Kidney capillary endothelial cell (primary cell): ENCODE measurements at places on chromosomes 7 and 10.

DNA sequence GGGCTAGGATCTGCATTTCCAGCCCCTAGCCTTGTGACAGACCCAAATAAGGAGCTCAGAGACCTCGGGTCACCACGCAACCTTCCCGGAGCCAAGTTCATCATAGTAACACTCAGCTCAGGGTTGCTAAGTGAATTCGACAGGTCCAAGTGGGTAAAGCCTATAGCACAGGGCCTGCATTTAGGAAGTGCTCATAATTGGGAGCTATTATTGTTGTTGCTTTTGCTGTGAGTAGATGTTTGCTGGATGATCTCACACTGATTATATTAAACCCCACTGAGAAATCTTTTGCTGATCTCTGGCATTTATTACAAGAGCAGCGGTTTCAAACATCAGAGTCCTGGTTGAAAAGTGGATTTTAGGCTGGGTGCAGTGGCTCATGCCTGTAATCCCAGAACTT lies 20.3 kb upstream of the SAR1A start:
- no peak for DNase-seq

DNA sequence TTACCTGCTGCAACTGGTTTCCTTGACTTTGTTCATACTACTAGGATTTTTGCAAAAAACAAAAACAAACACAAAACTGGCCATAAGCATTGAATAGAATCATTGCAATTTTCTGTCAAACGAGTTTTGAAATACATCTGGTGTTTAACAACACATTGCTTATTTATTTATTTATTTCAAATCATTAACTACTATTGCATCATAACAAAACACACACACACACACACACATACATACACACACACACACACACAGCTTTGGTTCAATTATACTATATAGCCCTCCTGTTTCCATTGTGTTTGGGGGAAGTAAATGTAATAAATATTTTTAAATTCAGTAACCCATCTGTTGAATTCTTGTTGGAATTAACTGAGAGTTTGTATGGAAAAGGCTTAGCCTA lies 43.8 kb downstream of the NRG3 start:
- no peak for DNase-seq

DNA sequence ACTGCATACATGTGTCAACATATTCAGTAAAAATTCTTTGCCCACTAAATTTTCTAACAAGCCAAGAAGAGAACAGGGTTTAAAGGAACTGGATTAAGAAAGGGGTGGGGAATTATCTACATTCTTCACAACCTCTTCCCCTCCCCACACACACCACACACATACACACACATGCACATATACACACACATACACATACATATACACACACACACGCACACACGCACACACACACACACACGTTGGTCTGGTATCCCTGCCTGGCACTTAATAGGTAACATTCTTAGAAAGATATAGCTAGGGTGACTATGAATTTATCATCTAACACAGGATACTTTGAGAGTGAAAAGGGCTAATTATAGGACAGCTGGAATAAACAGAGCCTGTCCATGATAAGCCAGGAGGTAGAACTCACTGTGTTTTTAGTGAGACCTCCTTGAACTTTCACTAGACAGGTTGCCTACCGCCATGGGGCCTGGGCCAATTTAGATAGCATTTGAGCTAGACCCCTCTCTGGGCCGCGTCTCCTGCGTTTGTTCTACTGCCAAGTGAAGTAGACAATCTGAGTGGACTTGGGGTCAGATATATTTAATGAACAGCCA lies 33.1 kb upstream of the EPC1 start:
- DNase-seq: no peak

GRCh38 chr7:157399086-157399687 lies 62.4 kb downstream of the DNAJB6 start:
- no peak for DNase-seq

GRCh38 chr7:158847451-158847866 lies 8.9 kb upstream of the DYNC2I1 start:
- no peak for DNase-seq

GRCh38 chr10:16483241-16483917 lies 38.3 kb downstream of the C1QL3 start:
- no peak for DNase-seq

DNA sequence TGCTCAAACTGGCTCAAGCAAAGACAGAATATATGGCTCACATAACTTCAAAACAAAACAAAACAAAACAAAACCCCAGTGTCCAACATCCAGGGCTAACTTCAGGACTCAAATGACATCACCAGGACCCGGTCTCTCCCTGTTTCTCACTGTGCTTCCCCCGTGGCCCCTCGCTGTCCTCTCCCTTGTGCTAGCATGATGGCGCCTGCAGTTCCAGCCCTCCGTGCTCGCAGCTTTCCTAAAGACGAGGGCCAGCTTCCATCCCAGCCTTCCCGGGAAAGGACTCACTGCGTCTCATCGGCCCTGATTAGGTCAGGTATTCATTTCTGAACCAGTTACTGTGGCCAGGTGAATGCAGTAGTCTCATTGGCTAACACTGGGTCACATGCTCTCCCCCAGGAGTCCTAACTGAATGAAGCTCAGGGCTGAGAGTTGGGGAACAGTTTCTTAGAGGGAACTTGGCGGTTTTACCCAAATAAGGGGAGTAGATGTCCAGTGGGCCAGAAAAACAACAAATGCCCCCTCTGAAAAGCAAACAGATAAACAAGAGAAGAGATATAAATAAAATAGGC lies 33.0 kb upstream of the CTBP2 start:
- no peak for DNase-seq

DNA sequence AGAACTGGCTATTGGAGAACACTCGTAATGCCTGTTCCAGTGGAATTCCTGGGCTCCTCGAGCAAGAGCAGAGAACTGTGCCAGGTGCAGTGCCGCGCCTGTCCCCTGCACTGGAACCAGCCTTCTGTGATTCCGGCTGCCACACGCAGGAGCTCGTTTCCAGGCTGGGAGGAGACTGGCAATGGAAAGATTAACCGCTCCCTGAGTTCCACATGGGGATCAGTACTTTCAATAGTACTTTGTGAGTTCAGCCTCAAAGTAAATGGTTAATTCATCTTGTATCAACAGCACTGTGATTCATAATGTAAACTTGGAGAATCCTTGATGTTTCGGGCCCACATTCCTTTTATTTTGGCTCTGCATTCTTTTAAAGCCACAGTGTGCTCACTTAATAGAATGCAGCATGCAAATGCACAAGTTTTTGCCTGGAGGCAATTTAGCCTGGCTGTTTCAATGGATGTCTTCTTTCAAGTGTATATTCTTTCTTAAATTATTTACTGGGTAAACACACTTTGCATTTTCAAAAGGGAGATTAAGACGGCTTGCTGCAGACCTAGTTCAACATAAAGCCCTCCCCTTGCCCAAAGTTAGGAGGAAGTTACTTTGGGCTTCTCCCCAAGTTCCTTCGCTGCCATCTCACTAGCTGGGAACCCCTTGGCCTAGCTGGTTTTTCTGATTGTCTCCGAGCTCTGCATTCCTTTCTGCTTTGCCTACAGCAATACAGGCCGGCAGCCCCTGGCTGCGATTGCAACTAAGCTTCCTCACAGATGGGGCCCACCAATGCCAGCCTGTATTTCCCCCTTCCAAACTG lies 138.1 kb upstream of the TCF7L2 start:
- DNase-seq: peak; percentile 3

DNA sequence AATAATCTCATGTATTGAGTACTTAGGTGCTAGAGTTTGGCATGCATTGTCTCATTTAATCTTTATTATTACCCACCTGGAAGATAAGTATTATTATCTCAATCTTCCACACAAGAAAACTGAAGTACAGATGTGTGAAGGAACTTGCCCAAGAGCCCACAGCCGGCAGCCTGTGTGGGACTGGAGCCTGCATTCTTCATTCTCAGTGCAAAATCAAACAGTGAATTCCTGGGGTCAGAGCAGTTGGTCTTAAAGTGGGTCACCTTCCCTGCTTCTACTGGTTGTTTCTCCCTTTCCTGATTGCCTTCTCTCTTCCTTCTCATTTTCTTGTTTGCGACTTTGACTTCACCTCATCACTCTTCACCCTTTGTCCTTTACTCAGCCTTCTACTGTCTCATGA lies 144.7 kb upstream of the LYZL1 start:
- DNase-seq: no peak

GRCh38 chr10:70458329-70459060 lies 17.0 kb upstream of the NODAL start:
- peak; percentile 77 for DNase-seq

DNA sequence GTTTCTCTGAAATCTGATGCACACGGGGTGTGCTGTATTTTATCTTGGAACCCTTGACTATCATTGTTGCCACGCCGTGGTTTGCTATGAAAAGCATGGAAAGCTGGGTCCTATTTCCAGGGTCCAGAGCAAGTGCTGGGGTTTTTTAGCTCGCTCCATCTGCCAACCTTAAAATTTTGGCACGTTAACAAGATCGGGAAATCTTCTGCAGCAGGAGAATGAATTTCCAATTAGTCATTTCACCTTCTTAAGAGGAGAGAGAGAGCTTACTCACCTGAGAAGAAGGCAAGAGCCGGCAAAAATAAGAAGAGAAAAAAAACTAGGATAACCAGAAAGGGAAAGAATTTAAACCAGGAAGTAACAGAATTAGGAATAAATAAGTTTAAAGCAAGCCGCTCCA lies 223.6 kb upstream of the CELF2 start:
- DNase-seq: no peak

DNA sequence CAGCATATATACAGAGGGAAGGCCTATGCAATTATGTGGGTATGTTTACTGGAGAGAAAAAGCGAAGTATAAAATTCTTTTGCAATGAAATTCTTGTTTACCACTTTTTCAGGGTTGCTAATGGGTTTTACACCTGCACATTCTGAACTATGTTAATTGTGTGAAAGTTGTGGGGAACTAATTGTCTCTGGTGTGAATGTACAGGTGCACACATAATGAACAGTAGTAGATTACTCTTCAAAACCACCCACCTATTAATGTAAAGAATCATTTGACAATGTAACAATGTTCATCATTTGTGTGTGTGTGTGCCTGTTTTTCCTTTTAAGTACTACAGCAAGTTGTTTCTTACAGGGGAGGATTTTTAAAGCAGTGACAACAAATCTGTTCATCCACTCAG lies 80.0 kb upstream of the FEZF1 start:
- no peak for DNase-seq

DNA sequence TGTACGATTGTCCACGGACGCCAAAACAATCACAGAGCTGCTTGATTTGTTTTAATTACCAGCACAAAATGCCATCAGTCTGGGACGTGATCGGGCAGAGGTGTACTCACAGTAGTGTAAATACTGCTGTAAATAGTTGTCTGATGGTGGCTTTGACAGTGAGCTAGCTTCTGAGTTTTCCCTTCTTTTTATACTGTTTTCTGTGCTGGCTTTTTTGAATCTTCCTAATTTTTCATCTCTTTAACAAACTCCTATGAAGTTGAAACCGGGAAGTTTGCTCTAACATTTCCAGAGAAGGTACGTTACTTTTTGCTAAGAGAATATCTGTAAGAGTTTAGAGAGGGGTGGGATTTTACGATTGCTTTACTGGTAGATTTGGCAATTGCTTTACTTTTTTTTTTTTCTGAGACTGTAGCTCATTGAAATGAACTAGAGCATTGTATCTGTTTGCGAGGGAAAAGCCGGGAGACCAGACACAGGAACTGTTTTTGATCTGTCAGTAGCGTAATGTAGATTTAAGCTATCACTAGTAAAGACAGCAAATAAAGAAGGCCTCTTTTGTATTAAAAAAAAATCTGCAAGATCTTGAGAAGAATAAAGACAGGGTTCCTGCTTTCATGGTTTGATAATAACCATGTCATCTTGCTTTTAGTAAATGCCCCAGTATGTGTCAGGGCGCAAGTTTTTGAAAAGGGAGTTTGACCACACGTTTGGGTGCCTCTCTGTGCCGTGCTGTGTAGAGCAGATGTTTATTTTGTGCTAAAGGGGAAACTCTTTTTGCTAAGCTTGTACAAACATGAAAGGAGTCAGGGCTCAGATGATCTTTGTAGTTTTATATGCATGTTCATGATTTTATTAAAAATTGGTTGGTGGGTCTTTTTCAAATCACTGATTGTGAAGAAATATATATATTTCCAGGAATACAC lies 712 bp downstream of the FOXP2 start:
- DNase-seq: no peak

DNA sequence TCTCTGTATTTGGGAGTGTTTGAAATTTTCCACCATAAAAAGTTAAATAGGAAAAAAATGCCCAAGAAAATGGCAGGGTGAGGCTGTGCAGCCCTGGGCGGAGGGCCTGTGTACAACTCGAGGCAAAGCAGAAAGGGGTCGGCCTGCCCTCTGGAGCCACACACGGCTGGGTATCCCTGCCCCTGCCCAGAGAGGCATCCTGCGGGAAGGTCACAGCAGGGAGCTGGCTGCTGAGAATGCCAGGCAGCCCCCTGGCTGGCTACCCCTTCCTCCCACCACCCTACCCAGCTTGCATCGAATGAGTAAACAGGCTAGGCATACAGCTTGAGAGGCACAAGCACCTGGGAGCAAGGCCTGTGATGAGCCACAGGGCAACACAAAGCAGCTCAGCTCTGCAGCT lies 46.1 kb downstream of the CAMK2B start:
- DNase-seq: no peak

DNA sequence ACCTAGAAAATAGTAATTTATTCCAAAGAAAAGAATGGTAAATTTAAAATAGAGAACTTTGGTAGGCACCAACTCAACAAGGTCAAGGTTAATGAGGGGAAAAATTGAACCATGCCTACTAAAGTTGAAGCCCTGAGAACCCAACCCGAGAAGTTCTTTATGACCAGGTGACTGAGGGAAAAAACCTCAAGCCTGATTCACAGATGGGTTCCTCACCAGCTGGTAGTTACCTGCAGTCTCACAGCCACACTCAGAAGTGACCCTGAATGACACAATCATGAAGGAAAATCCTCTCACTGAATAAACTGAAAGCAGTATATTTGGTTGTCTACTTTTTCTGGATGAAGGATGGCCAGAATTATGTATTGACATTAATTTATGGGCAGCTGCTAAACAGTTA lies 7.0 kb downstream of the C10orf67 start:
- DNase-seq: no peak

DNA sequence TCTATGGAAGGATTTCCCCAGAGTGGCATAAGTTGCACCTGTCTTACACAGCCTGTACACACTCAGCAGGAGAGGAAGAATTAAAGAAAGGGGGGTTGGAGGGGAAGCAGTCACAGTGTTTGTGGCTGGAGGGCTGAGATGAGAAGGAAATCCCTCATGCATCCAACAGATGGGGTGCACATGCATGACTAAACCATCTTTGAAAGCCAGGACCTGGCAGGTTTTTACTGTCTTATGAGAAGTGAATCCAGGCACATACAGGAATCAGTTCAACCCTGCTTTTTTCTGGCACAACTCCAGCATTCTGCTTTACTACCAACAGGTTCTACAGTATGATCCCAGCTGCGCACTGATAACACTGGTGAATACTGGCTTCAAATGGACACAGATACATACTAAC lies 107.7 kb downstream of the CACNA2D1 start:
- DNase-seq: no peak
